ENCODE measurements at places on chromosomes 7 and 10.

- DNase-seq: no peak
These were observed 58.4 kb upstream of the HDAC9 start for GRCh38 chr7:18437101-18437500.

- no peak for DNase-seq
These were observed 230.8 kb downstream of the SKAP2 start for GRCh38 chr7:26633557-26633956.

- DNase-seq: no peak
These were observed 98.7 kb downstream of the PROSER2 start for GRCh38 chr10:11921800-11922392.

DNA sequence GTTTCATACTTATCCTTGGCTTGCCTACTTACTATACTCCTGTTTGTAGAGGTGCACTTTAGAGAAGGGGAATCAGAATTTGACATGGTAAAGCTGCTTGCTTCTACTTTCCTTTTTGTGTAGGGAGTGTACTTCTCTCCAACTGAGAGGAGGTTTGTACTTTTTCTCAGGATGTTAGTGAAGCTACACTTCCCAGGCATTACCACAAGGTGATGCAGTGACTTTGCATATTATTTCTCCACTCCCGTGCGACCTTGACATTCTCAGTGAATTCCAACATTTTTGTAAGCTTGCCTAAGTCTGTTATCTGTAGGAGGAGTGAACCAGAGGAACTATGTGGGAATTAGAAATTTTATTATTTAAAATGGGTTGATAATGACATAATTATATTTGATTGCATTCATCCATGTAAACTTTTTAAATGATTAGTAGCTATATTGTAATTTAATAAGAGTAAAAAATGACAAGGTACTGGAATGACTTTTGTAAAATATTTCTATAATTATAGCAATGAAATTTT is 5.2 kb downstream of the TAX1BP1 start:
- DNase-seq: no peak

DNA sequence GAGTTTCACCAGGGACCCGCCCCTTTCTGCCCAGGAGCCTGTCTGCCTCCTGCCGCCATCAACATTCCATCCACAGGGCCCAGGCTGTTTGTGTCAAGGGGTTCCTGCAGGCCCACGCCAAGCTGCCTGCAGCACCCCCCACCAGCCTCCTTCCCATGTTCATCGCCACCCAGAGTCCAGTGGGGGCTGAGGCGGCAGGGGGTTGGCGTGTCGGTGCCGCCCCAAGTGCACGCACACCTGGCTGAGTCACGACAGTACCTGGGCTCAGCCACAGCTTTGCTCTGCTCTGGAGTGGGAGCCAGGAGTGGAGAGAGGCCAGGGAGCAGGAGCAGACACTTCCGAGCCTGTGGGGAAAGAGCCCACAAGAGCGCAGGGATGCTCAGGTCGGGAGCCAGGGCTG is 42.8 kb upstream of the TECTB start:
- no peak for DNase-seq

GRCh38 chr10:29643771-29644501 is 9.2 kb upstream of the SVIL start:
- no peak for DNase-seq

DNA sequence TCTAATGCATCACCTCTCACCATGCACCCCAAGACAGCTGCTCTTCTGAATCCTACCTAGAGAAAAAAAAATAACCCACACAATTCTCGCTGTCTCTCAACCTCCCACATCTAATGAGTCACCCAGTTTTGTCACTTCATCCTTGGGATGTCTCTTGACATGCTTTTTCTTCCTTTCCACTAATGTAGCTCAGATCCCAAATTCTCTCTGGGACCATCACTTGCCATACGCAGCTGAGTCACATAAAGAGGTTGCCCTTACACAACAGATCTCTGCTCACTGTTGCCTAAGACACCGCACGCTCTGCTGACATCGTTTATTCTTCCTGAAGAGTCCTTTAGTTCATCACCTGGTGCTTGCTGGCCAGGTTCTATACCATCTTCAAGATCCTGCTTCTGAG is 606.0 kb upstream of the GALNT17 start:
- no peak for DNase-seq
